Activated T-cell treated with anti-CD3 and anti-CD28 coated beads for 24 hours (primary cell): ENCODE measurements at places on chromosomes 13 and 19.

- no peak for DNase-seq
Observed at GRCh38 chr13:73934215-73934641, 200.0 kb downstream of the KLF12 start.

DNA sequence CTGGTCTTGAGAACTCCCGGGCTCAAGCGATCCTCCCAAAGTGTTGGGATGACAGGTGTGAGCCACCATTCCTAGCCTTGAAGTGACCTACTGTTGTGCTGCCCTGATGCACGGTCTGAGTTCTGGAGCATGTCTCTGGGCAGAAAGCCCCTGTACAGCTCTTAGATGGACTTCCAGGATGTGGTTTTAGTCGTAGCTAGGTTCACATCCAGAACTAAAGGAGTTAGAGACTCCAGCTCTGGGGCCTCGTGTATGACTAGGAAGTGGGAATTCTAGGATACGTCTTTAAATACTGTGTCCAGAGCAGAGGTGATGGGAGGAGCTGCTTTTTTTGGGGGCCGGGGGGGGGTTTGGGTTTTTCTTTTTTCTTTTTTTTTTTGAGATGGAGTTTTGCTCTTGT is 12.2 kb downstream of the UPF1 start:
- no peak for DNase-seq

GRCh38 chr13:51995677-51996551 is 15.3 kb downstream of the ATP7B start:
- no peak for DNase-seq

DNA sequence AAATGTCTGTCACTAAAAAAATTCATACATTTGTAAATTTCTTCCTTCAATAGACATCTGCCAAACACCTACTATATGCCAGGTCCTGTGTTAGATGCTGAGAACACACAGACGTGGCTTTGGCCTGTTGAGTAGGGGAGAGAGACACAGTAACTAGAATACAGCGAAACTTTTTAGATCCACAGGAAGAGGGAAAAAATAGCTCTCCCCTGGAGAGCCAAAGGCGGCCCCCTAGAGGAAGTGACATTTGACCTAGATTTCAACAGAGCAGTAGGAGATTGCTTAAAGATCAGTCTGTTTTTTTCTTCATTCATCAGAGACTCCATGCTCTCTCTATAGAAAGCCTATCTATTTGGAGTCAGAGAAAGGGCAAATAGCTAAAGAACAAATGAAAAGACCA is 11.3 kb downstream of the LCP1 start:
- no peak for DNase-seq

DNA sequence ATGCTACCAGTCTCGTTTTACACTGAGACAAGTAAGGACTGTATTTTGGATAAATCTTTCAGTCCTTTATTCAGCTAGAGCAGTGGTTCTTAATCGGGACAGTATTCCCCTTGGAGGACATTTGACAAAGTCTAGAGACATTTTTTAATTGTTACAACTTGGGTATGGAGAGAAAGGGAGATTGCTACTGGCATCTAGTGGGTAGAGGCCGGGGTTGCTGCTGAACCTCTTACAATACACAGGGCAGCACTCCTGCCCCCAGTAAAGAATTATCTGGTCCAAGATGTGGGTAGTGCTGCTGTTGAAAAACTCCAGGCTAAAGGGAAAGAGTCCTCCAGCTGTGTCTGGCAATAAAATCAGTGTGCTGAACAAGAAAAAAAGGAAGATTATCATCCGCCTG is 334.8 kb downstream of the SLC7A1 start:
- no peak for DNase-seq

DNA sequence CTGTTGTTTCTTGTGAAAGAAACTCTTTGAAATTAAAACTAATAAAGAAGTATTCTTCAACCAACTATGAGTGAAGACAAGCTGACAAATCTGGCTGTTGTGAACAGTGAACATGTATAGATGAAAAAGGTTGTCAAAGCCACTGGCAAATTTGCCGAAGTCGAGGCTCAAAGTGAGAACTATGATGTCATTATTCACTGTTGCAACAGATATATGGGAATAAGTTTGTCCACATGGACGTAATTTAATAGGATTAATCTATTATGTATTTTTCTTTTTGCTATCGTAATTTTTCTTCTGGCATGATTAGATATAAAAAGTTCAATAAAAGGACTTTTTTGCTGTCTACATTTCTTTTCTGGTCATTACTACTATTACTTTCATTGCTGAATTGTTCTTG is 223.2 kb upstream of the ZNF507 start:
- no peak for DNase-seq

GRCh38 chr19:29404951-29405727 is 120.7 kb upstream of the VSTM2B start:
- no peak for DNase-seq

DNA sequence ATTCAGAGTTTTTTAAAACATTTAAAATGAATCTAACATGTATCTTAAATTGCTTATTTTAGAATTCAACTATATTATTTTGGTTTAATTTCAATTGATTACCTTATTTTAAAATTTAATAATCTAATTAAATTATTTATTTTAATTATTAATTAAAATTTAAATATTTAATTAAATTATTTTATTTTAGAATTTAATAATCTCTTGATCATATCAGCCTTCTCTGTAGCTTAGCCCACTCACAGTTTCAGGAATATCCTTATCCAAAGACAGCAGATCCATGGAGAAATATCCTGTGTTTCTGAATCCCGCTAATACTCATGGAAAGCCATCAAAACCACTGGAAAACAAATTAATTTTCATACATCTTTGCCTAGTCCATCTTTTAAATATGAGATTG is 1669.2 kb downstream of the PCDH9 start:
- DNase-seq: no peak

DNA sequence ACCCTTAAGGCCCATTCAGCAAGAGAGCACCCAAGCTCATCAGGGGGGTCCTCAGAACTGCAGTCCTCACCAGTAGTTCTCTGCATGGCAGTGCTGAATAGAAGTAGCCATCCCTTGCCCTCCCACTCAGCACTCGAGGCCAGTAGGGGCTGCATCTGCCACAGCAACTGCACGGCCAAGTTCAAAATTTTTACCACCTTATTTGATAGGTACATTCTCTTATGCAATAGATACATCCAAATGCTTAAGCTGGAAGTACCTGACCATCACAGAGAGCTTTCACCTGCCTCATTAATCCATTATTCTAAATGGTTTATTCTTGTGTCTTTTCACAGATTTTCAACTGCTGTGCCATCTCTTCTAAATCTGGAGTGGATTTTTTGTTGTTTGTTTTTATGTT is 1307.4 kb downstream of the SLITRK5 start:
- no peak for DNase-seq

DNA sequence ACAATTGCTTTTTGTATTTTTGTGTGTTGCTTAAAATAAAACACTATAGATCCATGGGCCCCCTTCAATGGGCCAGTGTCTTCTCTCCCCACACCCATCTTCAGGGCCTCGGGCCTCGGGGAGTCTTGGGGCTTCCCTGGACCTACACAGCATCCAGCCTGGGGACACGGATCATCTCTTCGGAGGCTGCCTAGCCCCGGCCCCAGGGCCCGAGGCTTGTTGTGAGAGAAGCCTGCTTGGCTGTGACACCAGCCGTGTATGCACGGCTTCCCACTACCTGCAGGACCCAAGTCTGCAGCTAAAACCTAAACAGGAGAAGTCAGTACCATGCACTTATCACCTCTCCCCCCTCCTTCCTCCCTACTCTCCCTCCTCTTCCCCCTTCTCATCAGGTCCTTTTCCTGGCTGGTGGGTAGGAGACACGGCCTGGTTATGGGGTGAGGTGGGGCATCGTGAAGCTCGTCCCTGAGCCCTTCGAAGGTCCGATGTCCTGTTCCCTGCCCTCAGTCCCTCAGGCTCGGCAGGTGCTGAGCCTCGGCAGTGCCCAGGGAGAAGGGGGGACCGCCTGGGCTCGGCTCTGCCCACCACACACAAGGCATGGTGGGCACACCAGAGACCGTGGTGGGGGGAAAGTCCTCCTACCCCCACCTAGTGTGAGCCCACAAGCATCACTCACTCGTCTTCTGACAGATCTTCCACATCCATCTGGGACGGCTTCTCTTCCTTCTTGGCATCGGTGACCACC is 9.5 kb downstream of the C13orf46 start:
- DNase-seq: no peak

DNA sequence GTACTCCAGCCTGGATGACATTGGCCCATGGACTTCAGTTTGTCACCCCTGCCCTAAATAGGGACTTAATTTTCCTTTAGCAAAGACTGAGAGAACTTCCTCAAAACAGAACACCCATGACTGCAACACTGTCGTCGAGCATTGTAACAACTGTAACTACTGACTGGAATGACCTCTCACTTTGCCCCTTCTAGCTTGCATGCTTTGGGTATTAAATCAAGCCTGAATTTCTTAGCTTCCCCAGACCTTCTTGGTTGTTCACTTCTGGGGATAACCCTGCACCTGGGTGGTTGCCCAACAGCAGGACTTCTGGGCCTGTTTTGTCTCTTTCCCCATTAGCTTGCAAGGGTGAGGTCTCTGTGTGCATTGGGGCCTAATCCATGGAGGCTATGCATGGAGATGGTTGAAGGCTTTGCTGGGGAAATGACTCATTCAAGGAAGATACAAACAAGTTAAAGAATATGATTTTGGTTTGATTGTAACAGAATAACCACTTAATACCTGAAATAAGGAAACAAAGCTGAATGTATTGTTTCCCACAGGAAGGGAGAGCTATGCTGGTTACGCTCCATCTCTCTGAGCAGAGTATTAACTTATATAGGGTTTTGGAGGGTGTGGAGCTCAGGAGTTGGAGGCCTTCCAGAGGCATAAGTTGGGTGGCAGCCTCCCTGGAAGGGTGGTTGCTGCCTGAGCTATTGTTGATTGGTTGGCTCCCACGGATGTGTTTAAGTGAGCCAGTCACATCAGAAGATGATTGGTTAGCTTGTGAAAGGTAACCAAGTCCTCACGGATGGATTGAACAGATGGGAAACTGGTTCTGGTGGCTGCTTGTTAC is 34.7 kb upstream of the UBAC2 start:
- DNase-seq: no peak

DNA sequence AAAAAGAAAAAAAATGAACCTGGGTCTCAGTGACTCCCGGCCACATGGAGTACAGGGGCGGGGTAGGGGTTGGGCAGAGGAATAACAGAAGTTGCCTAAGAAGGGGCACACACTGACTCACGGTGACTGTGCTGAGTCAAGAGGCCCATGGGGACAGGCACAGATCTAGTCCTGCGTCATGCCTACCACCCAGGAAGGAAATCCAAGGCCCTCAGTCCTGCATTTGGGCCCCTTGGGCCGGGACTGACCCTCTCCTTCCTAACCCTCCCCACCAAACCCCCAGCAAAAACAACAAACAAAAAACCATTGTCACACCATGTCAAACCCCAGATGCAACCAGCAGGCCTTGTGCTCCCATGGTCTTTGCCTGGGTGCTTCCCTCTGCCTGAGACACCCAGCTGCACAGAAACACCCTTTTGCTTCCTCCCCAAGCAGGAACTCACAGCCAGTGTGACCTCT is 9.6 kb upstream of the NOTCH3 start:
- DNase-seq: no peak
